ENCODE measurements at places on chromosomes 5 and 9.

GRCh38 chr5:122195802-122196394, 66.6 kb downstream of the ZNF474 start:
- no peak for DNase-seq

- no peak for DNase-seq
These were observed 122.8 kb downstream of the KCNIP1 start for GRCh38 chr5:170626507-170627150.

DNA sequence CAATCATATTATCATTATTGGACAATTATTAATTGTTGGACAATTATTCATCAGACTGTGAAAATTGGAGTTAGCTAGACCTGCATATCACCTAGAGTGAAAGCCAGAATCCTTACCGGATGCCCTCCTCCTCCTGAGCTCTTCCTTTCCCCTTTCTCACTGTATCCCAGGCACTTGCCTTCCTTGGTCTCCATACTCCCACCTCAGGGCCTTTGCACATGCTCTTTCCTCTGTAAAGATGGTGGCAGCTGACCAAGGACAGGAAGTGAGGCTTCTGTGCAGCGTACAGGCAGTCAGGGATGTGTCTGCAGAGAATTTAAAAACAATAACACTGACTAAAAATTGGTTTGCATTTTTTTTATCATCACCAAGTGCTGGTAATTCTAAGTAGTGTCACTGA, 15.5 kb upstream of the FAM193B start:
- DNase-seq, result no peak

GRCh38 chr9:125444166-125444565, 182.5 kb downstream of the GAPVD1 start:
- no peak for DNase-seq

GRCh38 chr5:178387061-178387855, 154.7 kb upstream of the PHYKPL start:
- no peak for DNase-seq

DNA sequence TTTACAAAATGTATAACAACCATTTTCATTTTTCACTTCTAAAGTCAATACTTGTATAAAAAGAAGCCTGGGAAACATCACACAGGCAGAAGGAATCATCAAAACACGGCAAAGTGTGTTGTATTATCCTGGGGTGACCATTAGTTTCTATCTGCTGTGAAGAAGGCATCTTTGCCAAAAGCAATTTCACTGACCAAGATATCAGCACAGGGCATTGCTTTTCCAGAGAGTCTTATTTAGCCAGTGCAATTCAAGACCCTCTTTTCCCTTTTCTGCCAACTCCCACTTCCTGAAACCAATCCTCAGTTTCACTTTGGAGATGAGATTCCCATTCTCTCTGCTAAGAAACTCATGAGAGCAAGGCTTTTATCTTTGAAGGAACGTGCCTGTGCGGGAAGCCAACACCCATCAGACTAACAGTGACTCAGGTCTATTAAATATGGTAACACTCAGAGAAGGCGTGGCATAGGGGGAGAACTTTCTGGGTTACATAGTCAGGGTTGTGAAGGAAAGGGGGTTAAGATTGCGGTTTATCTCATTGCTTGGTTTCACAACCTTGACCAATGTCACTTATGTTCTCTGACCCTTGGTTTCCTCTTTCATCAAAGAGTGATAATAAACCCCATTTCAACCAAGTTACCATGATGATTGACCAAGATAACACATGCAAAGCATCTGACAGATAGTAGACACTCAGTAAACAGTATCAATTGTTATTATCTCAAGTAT, 666.9 kb upstream of the KLF4 start:
- no peak for DNase-seq

GRCh38 chr9:70880535-70880934, 240.9 kb downstream of the TRPM3 start:
- no peak for DNase-seq

- DNase-seq, result no peak
These were observed 75.6 kb downstream of the USP20 start for GRCh38 chr9:129910628-129911567.

DNA sequence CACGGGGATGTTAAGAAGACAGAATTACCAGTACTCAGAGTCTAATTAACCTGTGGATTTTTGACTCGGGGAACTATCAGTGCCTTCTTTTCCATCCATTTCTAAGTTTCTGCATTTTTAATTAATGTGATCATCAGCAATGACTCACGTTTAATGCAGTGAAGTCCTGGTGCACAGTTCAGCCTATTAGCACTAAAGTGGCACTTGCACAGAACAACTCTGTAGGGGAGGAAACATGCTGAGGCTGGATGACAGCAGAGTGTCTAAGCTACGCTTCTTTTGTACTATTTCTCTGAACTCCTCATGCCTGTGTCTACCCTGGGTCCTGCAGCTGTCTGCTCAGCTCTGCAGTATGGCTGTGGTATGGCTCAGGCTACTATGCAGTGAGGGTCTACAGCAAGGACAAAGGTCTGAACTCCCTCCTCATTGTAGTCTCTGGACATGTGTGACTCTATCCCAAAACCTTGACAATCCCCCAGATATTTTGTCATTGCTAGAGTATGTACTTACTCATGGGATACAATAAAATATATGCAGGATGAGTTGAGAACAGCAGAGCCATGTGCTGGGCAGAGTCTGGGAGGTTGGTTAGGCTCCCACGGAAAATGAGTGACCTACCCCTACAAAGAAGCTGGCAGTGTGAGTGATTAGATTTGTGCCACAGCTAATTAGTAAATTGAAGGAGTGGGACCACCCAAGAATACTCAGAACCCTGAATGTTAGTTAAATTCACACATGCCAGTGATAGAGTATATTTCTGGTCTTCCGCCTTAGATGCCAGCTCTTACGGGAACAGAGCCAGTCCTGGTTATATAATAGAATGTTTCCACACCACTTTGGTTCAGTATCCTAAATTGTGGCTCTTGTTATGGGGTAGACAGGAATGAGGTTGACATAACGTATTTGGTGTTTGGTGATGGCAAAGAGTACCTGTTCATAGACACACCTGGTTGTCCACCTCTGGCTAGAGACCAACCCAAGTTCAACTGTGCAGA, 148.0 kb downstream of the GHR start:
- no peak for DNase-seq

DNA sequence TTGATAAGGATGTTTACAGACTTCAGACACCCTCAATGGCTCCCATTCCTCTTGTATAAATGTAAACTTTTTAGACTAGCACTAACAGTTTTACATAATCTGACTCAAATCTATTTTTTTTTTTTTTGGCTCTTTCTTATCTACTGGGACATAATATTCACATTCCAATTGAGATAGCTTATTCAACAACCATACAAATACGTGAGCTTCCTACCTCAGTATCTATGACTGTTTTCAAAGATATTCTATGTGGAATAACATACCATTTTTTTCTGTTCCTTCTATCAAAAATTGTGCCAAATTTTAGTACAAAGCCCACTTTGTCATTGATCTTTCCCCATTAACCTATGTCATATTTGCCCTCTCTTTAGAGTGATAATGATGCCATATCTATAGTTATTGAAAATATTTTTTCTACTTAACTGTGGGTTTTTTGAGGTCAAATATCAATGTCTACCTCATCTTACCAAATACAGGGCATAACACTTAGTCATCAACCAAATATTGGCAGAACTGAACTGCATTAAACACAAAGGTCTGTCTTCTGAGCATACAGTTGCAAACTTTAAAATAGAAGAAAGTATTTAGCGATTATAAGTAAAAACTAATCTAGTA, 482.6 kb downstream of the PTPRD start:
- no peak for DNase-seq

DNA sequence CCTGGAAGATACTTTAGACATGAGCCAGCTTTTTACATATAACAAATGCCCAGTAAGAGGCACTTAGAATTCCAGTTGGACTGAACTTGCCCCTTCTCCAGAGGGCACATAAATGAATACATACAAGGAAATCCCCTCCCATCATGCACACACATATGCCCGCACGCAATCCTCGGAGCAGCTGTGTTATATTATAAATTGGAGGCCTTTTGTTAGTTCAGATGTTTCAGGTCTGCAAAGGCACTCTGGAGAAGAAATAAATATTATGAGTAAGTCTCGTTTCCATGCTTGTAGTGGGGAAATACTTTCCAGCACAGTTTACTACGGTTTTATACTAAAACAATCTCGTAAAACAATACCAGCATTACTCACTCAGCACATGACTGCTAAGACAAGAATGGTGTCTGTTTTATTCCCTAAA, 17.6 kb upstream of the MUSK start:
- DNase-seq, result no peak

- DNase-seq, result no peak
These were observed 135.8 kb upstream of the TUSC1 start for GRCh38 chr9:25814023-25814422.

DNA sequence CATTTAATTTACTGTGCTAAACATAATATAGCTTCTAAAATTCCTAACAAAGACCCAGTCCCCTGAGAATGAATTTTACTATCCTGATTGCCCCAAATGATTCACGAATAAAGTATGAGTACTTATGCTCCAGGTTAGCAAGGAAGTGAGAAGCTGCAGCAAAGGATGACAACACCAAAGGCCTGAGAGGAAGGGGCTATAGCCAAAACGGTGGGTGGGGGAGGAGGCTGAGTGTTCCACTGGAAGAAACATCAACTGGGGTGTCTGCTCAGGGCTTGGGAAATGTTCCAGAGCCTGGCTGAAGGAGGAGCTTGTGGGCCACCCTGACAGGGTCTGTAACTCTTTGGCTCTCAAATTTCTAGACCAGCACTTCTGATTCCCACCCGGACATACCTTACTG, 157.3 kb downstream of the ADAMTS12 start:
- no peak for DNase-seq

DNA sequence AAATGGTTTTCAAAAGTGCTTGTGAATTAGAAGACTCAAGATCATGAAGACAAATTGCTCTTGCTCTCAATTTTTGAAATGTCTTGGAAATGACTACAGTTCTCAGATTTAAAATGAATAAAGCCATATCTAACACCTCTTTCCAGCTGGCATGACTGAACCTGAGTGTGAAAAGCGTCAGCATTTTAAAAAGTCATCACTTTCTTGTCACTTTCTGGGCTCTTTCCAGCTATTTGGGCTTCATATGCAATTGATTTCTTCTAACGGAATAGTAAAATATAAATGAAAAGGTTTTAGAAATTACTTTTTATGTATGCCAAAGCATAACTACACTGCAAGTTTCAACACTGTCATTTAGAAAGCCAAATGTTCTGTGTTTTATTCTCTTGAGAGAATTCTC, 2.3 kb downstream of the GPR21 start:
- no peak for DNase-seq
